ENCODE measurements at places on chromosomes 2 and 18.

DNA sequence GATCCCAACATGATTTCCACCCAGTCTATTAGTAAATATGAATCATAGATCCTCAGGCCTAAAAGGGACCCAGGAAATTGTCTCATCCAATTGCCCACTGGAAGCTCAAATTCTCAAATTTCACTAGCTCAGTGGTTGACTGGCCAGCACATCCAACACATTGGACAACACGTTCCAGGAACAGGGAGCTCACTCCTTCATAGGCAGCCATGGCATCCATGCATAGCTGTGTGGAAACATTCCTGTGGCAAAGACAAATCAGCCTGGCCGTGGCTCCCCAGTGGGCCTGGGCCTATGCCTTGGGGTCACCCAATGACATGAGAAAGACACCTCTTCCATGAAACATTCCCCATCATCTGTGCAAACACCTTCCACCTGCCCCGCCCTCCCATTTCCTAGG, 261.1 kb downstream of the ANAPC1 start:
- DNase-seq = no peak

GRCh38 chr2:86068136-86068588, 37.5 kb downstream of the POLR1A start:
- DNase-seq = no peak

- DNase-seq = no peak
Observed at GRCh38 chr18:63131959-63132818, 187.4 kb downstream of the BCL2 start.

- no peak for DNase-seq
Observed at GRCh38 chr2:10400978-10401951, 46.9 kb downstream of the ODC1 start.

- DNase-seq = no peak
Observed at GRCh38 chr2:149064856-149065630, 26.5 kb downstream of the LYPD6B start.

- DNase-seq = no peak
Observed at GRCh38 chr2:54836477-54836876, 113.0 kb downstream of the EML6 start.

GRCh38 chr2:70199320-70199864, 8.6 kb upstream of the C2orf42 start:
- no peak for DNase-seq

- no peak for DNase-seq
Observed at GRCh38 chr2:233593201-233593600, 24.2 kb upstream of the UGT1A8 start.

- no peak for DNase-seq
Observed at GRCh38 chr2:240992572-240993291, 5.7 kb upstream of the SNED1 start.

Measured in C1 segment of cervical spinal cord (tissue), 14 donors.